GOT3 (cell line): ENCODE measurements at places on chromosomes 7 and 10.
A peak's percentile ranks its signal among the peaks of the same experiment; 100 is the strongest.

- DNase-seq, result no peak
Measured at GRCh38 chr10:50369931-50370330, 118.6 kb upstream of the ASAH2 start.

- DNase-seq, result no peak
Measured at GRCh38 chr7:29917641-29918040, 72.0 kb downstream of the SCRN1 start.

GRCh38 chr7:46603296-46603752 is 682.3 kb upstream of the IGFBP3 start:
- DNase-seq, result no peak

DNA sequence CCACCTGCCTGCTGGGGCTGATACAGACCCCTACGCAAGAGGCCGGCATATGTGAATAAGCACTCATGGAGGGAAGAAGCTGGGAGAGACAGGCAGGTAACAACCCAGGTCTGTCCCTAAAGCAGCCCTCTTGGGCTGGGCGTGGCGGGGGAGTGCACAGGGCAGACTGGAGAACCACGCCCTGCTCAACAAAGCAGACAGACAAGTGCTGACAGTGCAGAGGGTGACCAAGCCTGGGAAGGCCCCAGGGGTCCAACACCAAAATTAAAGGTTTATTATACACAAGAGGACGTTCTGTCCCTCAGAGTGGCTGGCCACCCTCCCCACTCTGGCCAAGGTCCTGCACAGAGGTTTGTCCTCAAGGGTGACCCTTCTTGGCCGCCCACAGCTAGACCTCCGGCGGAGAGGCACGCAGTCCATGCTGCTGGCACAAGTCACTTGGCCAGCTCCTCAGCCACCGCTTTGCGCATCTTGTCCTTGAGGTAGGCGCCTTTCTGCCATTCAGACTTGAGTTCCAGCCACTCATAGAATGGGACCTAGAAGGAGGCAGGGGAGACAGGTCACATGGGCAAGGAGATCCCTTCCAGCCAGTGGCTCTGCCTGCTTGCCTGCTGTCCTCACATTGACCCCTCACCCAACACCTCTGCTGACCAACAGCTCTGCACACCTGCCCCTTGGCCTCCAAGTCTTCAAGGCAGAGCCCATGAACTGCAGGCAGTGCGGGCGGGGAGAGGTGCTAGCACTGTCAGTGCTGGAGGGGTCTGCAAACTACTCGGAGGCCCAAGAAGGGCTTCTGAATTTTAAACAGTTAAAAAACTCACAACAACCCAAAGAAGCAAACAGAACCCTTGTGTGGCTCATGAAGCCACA is 11.4 kb upstream of the NACAD start:
- DNase-seq, result no peak

DNA sequence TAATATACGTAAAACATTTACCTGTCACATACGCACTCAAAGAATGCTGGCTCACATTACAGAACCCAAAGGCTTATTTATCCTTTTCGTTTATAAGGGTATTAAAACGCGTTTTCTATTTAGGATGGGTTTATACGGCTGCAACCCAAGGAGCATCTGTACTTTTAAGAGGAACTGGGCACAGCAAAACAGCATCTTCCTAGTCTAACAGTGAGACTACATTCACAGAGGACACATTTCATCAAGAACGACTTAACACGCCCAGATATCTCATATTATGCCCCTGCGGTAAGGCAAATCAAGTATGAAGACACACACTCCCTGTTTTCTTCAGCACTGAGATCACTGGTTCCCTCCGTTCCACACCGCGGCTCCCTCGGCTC is 533 bp upstream of the DMTF1 start:
- DNase-seq, result no peak

DNA sequence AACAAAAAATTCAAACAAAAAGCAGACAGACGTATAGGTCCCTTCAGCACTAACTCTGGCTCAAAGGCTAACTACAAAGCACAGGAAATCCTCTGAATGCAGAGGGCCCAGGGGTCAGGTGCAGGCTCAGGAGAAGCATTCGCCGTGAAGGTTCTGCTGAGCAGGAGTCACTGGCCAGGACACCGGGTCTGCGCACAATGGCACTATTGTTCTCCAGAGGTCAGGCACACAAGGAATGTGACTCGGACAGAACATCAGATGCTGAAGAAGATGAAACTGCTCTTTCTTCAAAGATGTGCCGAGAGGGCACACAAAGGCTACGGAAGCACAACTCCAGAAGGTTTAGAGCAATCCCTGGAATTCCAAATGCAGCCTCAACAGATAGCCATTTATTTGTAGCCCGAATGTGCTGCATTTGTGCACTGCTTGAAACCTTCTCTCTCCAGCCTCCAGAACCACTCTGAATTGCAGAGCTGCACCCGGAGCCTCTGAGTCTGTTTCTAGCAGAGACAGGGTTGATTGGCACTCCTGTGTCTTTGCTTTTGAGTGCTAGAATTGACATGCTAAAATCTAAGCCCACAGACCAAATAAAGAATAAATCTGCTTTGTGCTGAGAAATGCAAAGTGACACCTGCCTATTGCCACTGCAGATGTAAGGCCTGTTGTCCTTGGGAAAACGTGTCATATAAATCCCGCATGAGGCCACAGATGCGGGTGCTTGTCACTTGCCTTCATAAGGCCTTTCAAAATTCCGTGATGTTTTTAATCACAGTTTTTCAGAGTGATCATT is 85.4 kb upstream of the AFAP1L2 start:
- DNase-seq, result no peak

GRCh38 chr7:74031403-74032190 is 3.6 kb downstream of the ELN start:
- DNase-seq, result no peak

GRCh38 chr7:46448478-46448877 is 527.4 kb upstream of the IGFBP3 start:
- DNase-seq, result no peak

GRCh38 chr10:104824380-104825006 is 183.4 kb downstream of the SORCS3 start:
- DNase-seq, result no peak

DNA sequence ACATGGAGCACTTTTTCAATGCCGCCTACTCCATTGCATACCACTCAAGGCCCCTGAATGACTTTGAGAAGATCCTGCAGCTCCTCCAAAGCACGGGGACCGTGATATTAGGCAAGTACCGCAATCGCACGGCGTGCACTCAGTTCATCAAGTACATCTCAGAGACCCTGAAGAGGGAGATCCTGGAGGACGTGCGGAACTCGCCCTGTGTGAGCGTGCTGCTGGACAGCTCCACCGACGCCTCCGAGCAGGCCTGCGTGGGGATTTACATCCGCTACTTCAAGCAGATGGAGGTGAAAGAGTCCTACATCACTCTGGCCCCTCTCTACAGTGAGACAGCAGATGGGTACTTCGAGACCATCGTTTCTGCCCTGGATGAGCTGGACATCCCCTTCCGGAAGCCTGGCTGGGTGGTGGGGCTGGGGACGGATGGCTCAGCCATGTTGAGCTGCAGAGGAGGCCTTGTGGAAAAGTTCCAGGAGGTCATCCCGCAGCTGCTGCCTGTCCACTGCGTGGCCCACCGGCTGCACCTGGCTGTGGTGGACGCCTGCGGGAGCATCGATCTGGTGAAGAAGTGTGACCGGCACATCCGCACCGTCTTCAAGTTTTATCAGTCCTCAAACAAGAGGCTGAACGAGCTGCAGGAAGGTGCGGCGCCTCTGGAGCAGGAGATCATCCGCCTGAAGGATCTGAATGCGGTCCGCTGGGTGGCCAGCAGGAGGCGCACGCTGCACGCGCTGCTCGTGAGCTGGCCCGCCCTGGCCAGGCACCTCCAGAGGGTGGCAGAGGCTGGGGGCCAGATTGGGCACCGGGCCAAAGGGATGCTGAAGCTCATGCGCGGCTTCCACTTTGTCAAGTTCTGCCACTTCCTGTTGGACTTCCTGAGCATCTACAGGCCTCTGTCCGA is 12.7 kb upstream of the ATP6V0E2 start:
- no peak for DNase-seq

- no peak for DNase-seq
Measured at GRCh38 chr10:130128062-130128781, 8.0 kb upstream of the GLRX3 start.

- no peak for DNase-seq
Measured at GRCh38 chr7:50335795-50336754, 31.6 kb downstream of the IKZF1 start.

GRCh38 chr7:113402482-113402881 is 284.1 kb upstream of the SMIM30 start:
- no peak for DNase-seq

- peak; percentile 51 for DNase-seq
Measured at GRCh38 chr10:113788604-113789083, 37.2 kb downstream of the PLEKHS1 start.

DNA sequence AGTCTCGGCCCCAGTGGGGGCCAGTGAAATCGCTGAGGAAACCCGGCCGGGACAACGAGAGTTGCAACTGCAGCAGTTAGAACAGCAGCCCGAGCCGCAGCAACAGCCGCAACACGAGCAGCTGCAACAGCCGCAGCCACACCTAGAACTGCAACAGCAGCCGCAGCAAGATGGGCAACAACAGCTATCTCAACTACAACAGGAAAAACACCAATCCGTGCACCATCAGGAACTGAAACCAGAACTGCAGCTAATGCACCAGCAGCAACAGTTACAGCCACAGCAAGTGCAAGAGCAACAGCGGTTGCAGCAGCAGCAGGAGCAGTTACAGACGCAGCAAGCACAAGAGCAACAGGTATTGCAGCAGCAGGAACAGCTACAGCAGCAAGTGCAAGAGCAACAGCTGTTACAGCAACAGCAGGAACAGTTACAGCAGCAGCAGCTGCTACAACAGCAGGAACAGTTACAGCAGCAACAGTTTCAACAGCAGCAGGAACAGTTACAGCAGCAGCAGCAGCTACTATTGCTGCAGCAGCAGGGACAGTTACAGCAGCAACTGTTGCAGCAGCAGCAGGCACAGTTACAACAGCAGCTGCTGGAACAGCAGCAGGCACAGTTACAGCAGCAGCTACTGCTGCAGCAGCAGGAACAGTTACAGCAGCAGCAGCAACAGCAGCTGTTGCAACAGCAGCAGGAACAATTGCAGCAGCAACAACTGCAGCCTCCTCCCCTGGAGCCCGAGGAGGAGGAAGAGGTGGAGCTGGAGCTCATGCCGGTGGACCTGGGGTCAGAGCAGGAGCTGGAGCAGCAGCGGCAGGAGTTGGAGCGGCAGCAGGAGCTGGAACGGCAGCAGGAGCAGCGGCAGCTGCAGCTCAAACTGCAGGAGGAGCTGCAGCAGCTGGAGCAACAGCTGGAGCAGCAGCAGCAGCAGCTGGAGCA is 6.1 kb downstream of the ZNF853 start:
- no peak for DNase-seq

- DNase-seq, result no peak
Measured at GRCh38 chr10:132263866-132264265, 43.9 kb downstream of the STK32C start.

DNA sequence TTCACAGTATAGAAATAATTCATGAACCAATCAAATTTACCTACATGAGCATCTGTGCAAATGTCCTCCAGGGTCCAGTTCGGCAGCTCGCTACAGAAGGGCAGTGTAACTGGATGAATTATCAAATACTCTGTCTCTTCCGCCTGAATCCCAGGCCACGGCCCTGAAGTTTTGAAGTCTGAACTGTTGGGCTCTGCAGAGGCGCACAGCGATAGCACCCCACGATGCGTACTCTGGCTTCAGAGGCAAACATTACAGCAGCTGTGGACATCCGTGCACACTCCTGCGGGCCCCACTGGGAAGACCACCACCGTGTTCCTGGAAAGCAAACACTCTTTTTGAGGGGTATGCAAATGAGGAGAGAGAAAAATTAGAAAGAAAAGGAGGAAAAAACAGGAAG is 259.8 kb upstream of the TCERG1L start:
- DNase-seq, result no peak

- no peak for DNase-seq
Measured at GRCh38 chr7:34839645-34840044, 181.6 kb downstream of the NPSR1 start.

GRCh38 chr7:124784879-124785818 is 19.6 kb upstream of the GPR37 start:
- DNase-seq, result no peak

- DNase-seq, result no peak
Measured at GRCh38 chr10:93917064-93917391, 23.2 kb downstream of the SLC35G1 start.
